ENCODE measurements at places on chromosomes 2 and 18.

- DNase-seq, result no peak
Measured at GRCh38 chr2:200054681-200055468, 99.5 kb downstream of the MAIP1 start.

DNA sequence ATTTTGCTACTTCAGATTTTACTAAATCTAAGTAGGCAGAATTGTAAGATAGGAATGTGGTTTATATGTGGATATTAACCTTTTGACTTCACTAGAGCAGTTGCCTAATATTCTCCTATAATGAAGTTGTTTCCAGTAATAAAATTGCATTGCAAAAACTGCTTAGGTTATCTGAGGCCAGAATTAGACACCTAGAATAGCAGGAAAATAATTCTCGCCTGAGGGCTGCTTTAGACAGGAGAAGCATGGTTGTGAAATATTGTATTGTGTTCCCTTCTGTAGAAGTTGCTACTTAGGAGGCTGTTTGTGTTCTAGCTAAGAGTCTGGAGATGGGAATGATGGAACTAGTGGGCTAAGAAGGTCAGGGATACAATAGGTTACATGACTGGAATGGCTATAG lies 146.3 kb downstream of the PLCL1 start:
- no peak for DNase-seq

- DNase-seq, result no peak
Measured at GRCh38 chr2:234426616-234427015, 70.3 kb downstream of the ARL4C start.

- peak; percentile 69 for DNase-seq
Measured at GRCh38 chr2:29238497-29238896, 123.3 kb downstream of the CLIP4 start.

DNA sequence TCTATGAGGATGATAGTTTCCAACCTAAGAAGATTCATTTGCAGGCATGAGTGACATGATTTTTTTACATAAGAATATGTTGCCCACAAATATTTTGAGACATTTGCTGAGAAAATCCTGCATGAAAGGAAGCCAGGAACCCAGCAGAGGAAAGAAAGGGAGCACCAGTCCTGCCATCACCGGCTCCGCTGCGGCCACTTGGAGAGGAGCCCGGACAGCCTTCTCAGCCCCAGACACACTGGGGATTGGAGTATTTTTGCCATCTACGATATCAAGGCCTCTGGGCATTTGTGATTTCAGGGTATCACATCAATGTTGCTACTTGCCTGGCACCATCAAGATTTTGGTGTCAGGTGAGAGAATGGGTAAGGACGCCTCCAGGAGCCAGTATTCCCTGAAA lies 228.3 kb downstream of the PTGR3 start:
- DNase-seq, result no peak

GRCh38 chr18:78676622-78677482 lies 302.8 kb upstream of the SALL3 start:
- DNase-seq, result no peak

GRCh38 chr2:100817388-100817985 lies 2.5 kb upstream of the NPAS2 start:
- DNase-seq, result no peak

DNA sequence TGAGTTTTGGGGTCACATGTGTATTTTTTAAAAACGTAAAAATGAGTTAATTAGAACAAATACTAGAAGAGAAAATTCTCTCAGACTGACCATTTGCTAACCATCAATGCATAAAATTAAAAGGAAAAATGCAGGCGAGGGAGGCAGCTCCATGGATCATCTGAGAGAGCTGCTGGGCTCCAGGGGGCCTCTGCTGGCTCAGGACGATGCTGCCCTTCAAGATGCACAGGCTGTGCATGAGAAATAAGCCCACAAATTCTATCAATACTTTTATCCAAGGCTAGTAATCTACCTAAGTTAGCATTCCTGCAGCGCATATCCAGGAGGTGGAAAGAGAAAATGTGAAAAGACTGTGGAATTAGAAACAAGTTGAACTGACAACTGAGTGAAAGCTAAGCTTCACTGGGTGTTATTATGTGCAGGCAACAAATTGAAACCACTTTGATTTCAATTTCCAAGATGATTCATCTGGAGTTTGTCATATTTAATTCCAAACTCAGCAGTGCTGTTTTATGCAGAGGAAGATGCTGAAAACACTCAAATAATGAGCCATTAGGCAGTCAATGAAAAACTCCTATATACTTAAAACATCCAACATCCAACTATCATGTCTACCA lies 261.1 kb downstream of the NBAS start:
- no peak for DNase-seq

All from Calu3 (cell line).